Osteocyte (in vitro differentiated cells): ENCODE measurements at places on chromosomes 7 and 10. TPM values are rescaled to one million over a fixed set of nuclear protein-coding genes. Genes with fewer than 3 reads are reported as not detected.

DNA sequence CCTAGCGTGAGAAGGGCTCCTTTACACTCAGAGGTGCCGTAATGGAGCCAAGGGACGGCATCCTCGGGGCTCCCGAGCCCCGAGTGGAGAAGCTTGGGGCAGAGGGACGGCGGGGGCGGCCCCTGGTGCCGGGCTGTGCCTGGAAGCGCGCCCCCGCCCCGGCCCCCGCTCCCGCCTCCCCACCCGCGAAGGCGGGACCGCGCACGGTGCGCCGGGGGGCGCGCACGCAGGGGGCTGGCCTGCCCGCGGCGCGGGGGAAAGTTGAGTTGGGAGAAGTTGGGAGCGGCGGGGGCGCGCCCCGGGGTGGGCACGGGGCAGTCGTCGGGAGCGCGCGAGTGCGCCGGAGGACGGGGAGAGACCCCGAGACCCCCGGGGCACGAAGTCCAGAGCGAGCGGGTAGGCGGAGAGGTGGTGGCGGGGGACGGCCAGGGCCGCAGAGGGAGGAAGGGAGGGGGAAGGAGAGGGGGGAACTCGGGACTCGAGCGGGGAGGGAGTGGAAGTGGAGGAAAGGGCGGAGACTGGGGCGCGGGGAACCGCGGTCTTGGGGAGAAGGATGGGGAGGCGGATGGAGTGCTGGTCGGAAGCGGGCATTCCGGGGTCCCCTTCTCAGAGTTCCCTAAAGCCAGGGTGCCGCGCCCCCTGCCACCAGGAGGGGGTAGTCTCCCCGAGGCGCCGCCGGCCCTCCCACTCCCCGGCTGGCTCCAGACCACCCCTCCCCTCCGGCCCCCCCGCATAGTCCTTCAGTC is at the start of gene SLC4A2:
Gene SLC4A2, plus strand, starts transcription at position 223 of the 746 bp plus-strand sequence. CDS start 2,399 bp downstream, outside the sequence.
- H3K4me3 ChIP-seq = peak within 1 kb of the TSS; percentile 89
- peak within 1 kb of the TSS; percentile 95 for H3K27ac ChIP-seq
- no peaks in the 10 kb centered on the region for H3K36me3 ChIP-seq
- DNase-seq = no peak
- H3K27me3 ChIP-seq = no peaks in the 10 kb centered on the region

GRCh38 chr7:46613116-46613515 is 692.0 kb upstream of the IGFBP3 start:
- H3K4me1 ChIP-seq = peaks cover 6% of the 10 kb centered on the region
- no peak overlapping the region for H3K27ac ChIP-seq
- no peak for DNase-seq
- no peaks in the 10 kb centered on the region for H3K36me3 ChIP-seq

DNA sequence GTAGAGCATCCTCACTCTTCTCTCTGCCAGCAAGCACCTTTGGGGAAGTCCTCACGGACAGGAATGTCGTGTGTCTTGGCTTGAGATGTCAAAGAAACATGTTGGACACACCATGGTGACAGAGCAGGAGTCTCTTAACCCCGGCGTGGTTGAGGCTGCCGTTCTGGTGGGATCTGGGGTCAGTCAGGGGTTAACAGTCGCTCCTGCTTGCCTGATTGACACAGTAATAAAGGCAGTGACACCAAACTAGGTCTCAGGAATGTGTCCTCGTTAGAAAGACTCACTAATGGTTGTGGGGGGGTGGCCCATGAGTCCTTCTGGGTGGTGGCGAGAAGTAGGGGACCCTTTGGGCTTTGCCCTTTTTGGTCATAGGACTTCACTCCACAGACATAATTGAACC is 69.0 kb downstream of the TCF7L2 start:
- peaks cover 62% of the 10 kb centered on the region for H3K4me1 ChIP-seq
- peak overlapping the region; percentile 38 for H3K27ac ChIP-seq

DNA sequence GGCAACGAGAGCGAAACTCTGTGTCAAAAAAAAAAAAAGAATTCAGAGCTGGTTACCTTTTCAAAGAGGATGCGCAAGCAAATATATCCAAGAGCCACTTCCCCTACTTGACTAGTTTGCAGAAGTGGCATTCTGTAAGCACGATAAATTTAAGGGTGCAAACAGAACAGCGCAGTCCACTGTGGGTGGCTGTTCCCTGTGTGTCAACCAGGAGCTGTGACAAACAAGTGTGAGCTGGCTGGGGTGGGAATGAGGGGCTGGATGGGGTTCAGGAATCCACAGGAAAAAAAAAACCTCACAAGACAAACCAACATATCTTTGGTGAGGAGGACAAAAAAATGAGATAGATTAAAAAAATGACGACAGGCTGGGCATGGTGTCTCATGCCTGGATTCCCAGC is 15.9 kb downstream of the GUSB start:
- no peak overlapping the region for H3K27ac ChIP-seq
- H3K36me3 ChIP-seq = peaks cover 41% of the 10 kb centered on the region
- H3K4me1 ChIP-seq = no peaks in the 10 kb centered on the region
- no peak for DNase-seq
- H3K27me3 ChIP-seq = no peaks in the 10 kb centered on the region

GRCh38 chr10:128063736-128064107 is 62.5 kb downstream of the MKI67 start:
- H3K27me3 ChIP-seq = peaks cover 5% of the 10 kb centered on the region
- no peak overlapping the region for H3K4me3 ChIP-seq
- no peaks in the 10 kb centered on the region for H3K36me3 ChIP-seq
- H3K4me1 ChIP-seq = peaks cover 6% of the 10 kb centered on the region

DNA sequence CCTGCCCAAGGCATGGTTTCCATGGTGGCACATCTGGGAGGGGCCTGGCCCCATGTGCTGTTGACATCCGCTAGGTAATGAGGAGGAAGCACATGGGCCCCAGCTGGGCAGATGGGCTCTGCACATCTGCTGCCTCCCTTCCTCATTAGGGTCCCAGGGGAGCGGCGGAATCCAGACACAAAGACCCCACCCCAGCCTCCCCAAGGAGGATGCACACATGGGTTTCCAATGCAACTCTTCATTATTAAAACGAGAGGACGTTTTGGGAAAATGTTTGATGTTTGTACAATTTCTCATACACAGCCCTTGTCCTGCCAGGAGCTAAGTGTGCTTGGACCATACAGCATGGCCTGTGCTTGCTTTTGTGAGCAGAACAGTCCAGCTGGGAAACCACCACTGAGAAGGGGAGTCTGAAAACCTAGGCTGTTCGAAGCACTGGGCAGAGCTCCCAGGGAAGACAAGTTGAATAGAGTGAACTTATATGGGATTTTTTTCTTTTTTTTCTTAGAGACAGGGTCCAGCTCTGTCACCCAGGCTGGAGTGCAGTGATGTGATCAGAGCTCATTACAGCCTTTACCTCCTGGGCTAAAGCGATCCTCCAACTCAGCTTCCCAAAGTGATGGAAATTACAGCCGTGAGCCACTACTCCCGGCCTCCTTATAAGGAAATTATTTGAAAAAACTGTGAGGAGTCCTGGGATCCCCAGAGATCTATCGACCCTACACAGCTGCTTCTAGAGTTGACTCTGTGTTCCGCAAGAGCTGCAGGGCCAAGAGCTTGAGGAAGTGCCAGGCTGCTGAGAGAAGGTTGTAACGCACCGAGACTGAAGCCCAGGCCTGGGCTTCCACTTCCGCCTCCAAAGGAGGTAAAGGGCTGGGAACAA is 23.4 kb downstream of the FAM107B start:
- H3K27ac ChIP-seq = peak overlapping the region; percentile 34
- no peaks in the 10 kb centered on the region for H3K36me3 ChIP-seq
- H3K27me3 ChIP-seq = peaks cover 37% of the 10 kb centered on the region
- H3K4me3 ChIP-seq = no peak overlapping the region

DNA sequence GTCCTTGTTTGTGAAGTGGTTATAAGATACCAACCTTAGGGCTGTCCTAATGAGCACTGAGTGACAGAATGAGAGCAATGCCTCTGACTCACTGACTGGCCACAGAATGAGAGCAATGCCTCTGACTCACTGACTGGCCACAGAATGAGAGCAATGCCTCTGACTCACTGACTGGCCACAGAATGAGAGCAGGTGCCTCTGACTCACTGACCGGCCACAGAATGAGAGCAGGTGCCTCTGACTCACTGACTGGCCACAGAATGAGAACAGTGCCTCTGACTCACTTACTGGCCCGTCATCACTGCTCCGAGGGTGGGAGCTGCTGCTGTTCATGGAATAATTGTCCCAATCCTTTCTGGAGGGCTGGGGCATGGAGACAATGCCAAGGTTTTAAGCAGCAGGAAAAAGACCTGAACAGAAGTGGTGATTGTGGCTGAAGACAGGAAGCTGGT is 265.2 kb upstream of the PPP2R2D start:
- H3K27ac ChIP-seq = no peak overlapping the region
- H3K4me3 ChIP-seq = no peak overlapping the region
- DNase-seq = no peak
- peaks cover 2% of the 10 kb centered on the region for H3K36me3 ChIP-seq
- no peaks in the 10 kb centered on the region for H3K4me1 ChIP-seq

- H3K27me3 ChIP-seq = no peaks in the 10 kb centered on the region
- H3K27ac ChIP-seq = no peak overlapping the region
- DNase-seq = no peak
- H3K4me1 ChIP-seq = peaks cover 35% of the 10 kb centered on the region
- H3K4me3 ChIP-seq = no peak overlapping the region
These were observed 68.0 kb upstream of the ZNF438 start for GRCh38 chr10:31099664-31100063.

DNA sequence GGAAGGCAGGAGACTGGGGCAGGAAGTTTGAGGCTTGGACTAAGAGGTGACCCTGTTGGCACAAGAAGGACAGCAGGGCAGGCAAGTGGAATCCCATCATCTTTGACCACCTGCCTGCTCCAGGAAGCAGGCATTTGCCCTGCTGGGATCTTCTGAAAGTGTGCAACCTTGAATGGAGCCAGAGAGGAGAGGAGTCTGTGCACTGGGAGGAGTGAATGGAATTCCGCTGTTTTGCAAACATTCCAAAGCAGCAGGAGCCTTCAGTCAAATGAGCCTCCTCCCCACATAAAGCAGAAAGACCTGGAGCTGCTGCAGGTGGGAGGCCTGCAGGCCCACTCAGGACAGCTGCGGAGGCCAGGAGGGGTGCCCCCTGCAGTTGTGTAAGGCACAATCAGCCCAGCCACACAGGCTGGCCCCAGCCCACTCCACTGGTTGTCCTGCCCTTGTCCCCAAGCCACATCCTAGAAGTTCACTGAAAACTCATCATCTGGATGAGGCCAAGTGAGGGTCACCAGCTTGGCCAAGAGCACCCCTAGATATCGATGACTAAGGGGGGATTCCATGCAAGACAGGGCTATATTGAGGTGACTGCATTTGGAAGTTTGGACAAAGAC is 249.5 kb downstream of the RPS24 start:
- no peak for DNase-seq
- peaks cover 53% of the 10 kb centered on the region for H3K27me3 ChIP-seq
- H3K4me1 ChIP-seq = peaks cover 3% of the 10 kb centered on the region
- H3K4me3 ChIP-seq = no peak overlapping the region
- no peak overlapping the region for H3K27ac ChIP-seq

GRCh38 chr7:139762886-139763285 is 14.9 kb downstream of the HIPK2 start:
- H3K4me1 ChIP-seq = peaks cover 98% of the 10 kb centered on the region
- no peak for DNase-seq
- no peaks in the 10 kb centered on the region for H3K27me3 ChIP-seq
- H3K4me3 ChIP-seq = peak overlapping the region; percentile 2
- H3K27ac ChIP-seq = peak overlapping the region; percentile 57
- H3K36me3 ChIP-seq = peaks cover 16% of the 10 kb centered on the region

- H3K4me3 ChIP-seq = no peak overlapping the region
- H3K4me1 ChIP-seq = no peaks in the 10 kb centered on the region
- H3K27me3 ChIP-seq = no peaks in the 10 kb centered on the region
- H3K36me3 ChIP-seq = no peaks in the 10 kb centered on the region
These were observed 165.8 kb downstream of the CFTR start for GRCh38 chr7:117645481-117646165.

GRCh38 chr7:130372402-130373165 is 7.7 kb upstream of the CPA1 start:
- no peak overlapping the region for H3K4me3 ChIP-seq
- peak overlapping the region; percentile 98 for H3K27ac ChIP-seq
- H3K27me3 ChIP-seq = no peaks in the 10 kb centered on the region
- peaks cover 62% of the 10 kb centered on the region for H3K4me1 ChIP-seq
- DNase-seq = no peak

DNA sequence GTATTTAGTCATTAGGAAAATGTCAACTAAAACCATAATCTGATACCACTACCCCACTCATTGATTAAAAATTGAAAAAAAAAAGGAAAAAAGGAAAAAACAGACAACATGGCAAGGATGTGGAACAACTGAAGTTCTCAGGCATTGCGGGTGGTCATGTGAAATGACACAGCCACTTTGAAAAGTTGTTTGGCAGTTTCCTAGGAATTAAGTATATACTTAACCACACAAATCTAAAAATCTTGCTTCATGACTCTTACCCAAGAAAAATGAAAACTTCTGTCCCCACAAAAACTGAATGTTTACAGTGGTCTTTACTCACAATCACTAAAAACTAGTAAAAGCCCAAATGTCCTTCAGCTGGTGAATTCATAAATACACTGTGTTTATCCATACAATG is 254.5 kb downstream of the AHR start:
- H3K27me3 ChIP-seq = no peaks in the 10 kb centered on the region
- peaks cover 5% of the 10 kb centered on the region for H3K36me3 ChIP-seq
- H3K4me1 ChIP-seq = peaks cover 28% of the 10 kb centered on the region
- DNase-seq = no peak

DNA sequence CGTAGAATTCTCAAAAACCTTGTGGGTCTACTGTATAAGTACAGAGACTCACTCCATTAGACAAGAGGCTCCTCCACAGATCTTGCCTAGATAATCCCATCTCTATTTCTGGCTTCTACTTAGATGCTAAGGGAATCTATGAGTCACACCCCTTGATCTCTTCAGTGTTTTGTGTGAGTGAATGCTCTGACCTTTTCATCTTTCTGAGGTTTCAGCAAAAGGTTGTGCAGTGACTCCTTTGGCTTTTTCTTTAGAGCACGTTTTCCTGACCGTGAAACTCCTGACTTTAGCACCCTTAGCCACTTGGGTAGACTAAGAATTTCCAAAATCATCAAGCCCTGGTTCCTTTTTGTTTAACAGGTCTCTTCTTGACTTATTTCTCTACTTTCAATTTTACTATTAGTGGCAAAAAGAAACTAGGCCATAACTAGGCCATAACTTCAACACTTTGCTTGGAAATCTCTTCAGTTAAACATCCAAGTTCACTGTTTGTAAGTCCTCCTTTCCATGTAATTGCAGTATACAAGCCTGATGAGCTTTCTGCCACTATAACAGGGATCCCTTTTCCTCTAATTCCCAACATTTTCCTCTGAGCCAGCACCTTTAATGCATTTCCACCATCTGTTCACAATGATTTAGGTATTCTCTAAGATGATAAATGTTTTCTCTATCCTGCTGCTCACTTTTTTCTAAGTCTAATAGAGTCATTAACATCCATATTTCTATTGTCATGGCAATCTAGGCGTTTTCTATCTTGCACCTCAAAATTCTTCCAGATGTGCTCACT is 19.4 kb downstream of the COPG2 start:
- H3K36me3 ChIP-seq = peaks cover 46% of the 10 kb centered on the region
- no peaks in the 10 kb centered on the region for H3K27me3 ChIP-seq
- no peak for DNase-seq
- no peak overlapping the region for H3K4me3 ChIP-seq
- H3K4me1 ChIP-seq = no peaks in the 10 kb centered on the region
- no peak overlapping the region for H3K27ac ChIP-seq

VGF gene
- 0.16 and 0.24 TPM in 2 replicates for total RNA-seq

TAS2R5 gene
- 3.1 and 3.2 TPM in 2 replicates for total RNA-seq

PRPS1L1 gene
- not detected in 2 replicates for total RNA-seq

SERPINE1 gene
- total RNA-seq = 266 and 328 TPM in 2 replicates

SLC18A3 gene
- total RNA-seq = 0.32 and 0.34 TPM in 2 replicates

SGCE gene
- total RNA-seq = 85.6 and 96.8 TPM in 2 replicates

PITX3 gene
- 0.31 TPM in 1 of 2 replicates, not detected in the other for total RNA-seq

GIMAP5 gene
- total RNA-seq = not detected in 2 replicates

OR2A12 gene
- not detected in 2 replicates for total RNA-seq

CYP26C1 gene
- 0.08 TPM in 1 of 2 replicates, not detected in the other for total RNA-seq

ELAPOR2 gene
- total RNA-seq = 23.6 and 25.7 TPM in 2 replicates

ANXA8 gene
- not detected in 2 replicates for total RNA-seq
